Stimulated activated CD4-positive, alpha-beta T cell treated with anti-CD3 and anti-CD28 coated beads, TNF-alpha, amount 100 ng/mL, for 24 hours (primary cell): ENCODE measurements at places on chromosomes 7 and 10.

GRCh38 chr10:113293167-113293566 is 259.7 kb upstream of the HABP2 start:
- DNase-seq: no peak

DNA sequence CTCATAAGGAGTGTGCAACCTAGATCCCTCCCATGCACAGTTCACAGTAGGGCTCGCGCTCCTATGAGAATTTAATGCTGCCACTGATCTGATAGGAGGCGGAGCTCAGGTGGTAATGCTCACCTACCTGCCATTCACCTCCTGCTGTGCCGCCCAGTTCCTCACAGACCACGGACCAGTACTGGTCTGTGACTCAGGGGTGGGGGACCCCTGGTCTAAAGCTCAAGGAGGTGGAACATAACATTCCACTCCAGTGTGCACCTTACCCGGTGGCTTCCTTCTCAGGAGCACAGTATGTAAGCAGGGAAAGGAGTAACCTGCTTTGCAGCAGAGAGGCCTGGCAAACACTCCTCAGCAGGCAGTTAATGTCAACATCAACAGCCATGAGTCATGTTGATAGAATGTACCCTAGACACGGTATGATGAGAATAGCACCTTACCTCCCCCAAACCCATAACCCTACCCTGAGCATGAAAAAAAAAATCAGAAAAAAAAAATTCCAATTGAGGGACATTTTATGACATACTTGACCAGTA is 273.5 kb downstream of the FGFR2 start:
- DNase-seq: no peak

GRCh38 chr7:142323706-142324105 is 65.8 kb upstream of the PRSS58 start:
- peak; percentile 46 for DNase-seq

GRCh38 chr10:119644205-119644814 is 6.9 kb upstream of the BAG3 start:
- DNase-seq: no peak

DNA sequence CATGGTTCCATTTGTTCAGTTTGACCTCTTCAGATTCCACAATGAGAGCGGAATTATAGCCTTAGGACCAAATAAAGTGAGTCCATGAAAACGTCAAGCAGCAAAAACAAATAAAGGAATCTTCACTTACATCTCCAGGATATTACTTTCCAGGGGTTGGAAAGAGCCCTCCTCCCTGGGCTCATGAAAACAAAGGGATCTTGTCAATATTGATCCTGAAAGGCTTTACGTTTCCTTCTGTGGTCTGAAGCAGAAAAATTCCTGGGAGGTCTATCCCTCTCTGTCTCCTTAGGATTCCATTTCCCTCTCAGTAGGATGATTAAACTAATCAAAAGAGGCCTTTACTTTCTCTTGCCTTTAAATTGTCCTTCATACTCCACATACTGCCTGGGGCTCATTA is 293.5 kb downstream of the GPAM start:
- DNase-seq: no peak

- DNase-seq: no peak
Observed at GRCh38 chr7:134622303-134622995, 24.2 kb upstream of the BPGM start.

GRCh38 chr10:117163061-117163953 is 25.2 kb upstream of the VAX1 start:
- DNase-seq: no peak

GRCh38 chr10:79058899-79059841 is 9.6 kb upstream of the ZMIZ1 start:
- no peak for DNase-seq

DNA sequence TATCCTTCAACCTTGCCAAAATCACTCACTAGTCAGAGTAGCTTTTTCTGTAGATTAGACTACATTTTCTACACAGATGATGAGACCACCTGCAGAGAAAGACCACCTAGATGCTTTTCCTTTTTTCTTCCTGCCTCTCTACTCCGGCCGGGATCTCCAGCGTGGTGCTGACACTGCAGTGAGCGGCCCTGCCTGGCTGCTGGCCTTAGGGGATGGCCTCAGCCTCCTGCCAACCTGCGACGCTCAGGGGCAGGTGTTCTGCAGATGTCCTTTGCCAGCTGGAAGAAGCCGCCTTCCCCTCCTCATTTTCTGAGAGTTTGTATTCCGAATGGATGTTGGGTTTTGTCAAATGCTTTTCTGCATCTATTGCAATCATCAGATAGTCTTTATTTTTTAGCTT is 43.5 kb upstream of the NKX6-2 start:
- DNase-seq: no peak

- DNase-seq: no peak
Observed at GRCh38 chr10:47381427-47382379, 2.4 kb downstream of the ZNF488 start.

GRCh38 chr10:17622061-17622460 is 4.9 kb upstream of the HACD1 start:
- DNase-seq: no peak

- DNase-seq: no peak
Observed at GRCh38 chr10:76657337-76658012, 980.1 kb downstream of the KCNMA1 start.

- DNase-seq: no peak
Observed at GRCh38 chr7:146370171-146370570, 253.6 kb downstream of the CNTNAP2 start.

- no peak for DNase-seq
Observed at GRCh38 chr7:90834771-90835170, 238.7 kb downstream of the CDK14 start.

- DNase-seq: no peak
Observed at GRCh38 chr7:109996927-109997326, 1094.0 kb upstream of the LRRN3 start.

GRCh38 chr10:88439932-88440331 is 143.2 kb downstream of the RNLS start:
- DNase-seq: no peak

DNA sequence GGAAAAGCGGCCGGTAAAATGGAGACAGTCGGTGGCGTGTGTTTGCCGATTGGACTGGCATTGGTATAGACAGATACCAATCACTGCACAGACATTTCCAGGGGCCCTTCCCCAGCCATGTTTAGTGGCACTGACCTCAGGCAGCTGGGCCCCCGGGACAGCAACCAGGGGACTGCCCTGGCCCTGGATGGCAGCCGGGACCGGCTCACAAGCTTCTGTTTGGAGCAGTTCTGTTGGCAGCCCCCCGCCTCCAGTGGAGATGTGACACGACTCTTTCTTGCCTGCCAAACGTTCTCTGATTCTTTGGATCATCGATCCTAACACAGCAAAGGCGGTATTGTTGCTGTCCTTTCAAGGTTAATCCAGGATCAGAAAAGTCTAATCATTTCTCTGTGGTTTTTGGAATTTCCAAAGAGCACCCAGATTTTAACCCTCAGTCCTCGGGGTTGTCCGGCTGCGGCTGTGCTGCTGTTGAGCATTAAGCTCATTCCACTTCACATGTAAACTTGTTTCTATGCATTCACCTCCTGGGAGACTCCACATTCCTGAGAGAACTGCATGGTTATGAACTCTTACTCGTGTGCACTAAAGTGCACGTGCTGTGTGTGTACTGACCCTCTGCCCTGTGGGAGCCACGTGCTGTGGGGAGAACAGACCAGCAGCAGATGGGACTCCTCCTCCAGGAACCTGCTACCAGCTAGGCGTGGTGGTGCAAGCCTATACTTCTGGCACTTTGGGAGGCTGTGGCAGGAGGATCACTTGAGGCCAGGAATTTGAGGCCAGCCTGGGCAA is 46.0 kb downstream of the FOXK1 start:
- DNase-seq: no peak
